Stimulated activated naive CD8-positive, alpha-beta T cell treated with anti-CD3 and anti-CD28 coated beads, Interleukin-15, amount 100 ng/mL, for 72 hours (primary cell): ENCODE measurements at places on chromosomes 2 and 18.

DNA sequence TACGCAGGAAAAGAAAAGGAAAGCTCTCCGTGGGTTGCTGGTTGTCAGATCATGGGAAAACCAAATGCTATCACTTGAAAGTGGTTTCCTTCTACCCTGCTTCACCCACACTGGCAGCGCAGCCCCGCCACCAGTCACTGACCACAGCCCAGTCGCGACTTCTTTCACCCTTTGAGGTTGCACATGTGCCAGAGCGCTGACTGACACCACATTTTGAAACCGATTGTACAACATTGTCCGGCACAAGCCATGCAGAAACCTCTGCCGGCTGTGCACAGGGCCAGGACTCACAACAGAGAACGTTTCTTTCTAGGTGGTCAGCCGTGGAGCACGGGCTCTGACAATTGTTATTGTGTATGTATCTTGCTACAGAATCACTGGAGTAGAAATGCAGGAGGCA lies 827.2 kb upstream of the POU3F3 start:
- DNase-seq = no peak

- DNase-seq = peak; percentile 61
Observed at GRCh38 chr2:97714084-97714949, 941 bp downstream of the ZAP70 start.

DNA sequence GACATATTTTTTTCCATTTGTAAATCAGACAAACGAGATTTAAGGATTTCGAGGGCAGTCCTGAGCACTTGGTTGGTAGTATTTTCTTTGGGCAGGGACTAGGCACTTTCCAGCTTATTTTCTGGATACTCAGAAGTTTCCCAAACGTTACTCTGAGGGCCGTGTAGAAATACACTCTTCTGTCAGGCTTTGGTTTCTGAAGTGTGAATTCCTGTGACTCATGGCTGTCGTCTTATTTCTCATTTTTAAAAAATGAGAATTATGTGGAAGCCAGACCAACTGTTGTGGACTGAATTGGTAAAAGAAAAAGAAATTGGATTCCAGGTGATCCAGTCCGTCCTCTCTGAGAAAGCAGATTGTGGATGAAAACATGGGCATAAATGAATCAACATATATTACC lies 658.6 kb upstream of the FANCL start:
- no peak for DNase-seq

DNA sequence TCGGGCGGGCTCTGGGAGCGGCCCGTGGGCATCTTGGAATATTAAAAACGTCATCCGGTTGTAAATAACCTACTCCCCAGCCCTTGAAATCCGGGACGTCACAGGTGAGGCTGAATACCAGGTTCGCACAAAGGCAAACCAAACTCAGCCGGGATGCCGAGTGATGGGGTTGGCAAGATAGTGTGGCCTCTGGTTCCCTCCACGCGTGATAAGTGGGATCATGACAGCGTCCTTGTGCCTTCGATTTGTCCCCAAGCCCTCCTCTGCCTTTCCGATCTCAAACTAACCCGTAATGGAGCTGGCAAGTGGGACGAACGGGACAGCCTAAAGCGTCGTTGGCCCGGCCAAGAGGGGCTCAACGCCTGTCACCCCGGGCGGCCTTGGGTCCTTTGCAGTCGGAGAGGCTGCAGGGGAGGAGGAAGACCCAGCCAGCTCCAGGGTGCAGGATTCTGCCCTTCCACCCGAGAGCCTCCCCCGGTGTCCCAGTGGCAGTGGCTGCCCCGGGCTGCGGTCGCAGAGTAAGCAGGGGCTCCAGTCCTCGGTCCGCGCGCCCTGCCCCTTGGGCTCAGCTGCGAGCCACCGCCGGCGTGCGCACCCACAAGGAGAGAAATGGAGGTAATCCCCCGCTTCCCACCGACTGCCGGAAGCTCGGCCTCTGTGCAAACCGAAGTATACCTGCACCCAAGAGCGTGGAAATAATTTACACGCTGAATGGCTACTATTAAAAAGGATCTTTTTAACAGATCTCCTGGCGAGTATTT lies 13.4 kb upstream of the PAX3 start:
- DNase-seq = no peak

GRCh38 chr2:160376576-160376975 lies 117.0 kb downstream of the RBMS1 start:
- DNase-seq = no peak

DNA sequence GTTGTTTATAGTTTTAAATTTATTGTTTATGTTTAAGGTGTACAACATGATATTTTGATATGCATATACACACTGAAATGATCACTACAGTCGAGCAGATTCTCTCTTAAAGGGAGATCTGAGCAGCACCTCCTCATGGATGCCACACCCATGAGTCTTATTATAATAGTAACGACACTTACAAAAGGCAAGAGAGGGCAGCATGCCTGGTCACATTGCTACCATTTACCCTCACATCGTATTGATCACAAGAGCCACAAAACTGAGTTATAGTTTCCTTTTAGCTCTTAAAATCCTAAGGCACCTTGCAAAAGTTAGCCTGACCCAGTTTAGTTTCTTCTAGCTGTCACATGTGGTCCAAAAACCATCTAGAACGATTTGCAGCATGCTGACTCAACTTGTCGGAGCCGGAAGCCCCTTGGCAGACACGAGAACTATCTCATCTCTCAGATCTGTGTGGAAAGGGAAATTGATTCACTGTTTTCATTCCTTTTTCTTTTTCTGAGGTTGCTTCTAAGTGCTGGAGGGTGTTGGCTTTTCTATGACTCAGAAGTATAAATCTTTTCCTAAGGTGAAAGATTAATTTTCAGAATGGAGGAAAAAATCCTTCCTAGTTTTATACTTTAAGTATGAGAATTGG lies 85.3 kb downstream of the CDC42EP3 start:
- peak; percentile 59 for DNase-seq
